CMK (cell line): ENCODE measurements at places on chromosomes 12 and 14.
A peak's percentile ranks its signal among the peaks of the same experiment; 100 is the strongest.

DNA sequence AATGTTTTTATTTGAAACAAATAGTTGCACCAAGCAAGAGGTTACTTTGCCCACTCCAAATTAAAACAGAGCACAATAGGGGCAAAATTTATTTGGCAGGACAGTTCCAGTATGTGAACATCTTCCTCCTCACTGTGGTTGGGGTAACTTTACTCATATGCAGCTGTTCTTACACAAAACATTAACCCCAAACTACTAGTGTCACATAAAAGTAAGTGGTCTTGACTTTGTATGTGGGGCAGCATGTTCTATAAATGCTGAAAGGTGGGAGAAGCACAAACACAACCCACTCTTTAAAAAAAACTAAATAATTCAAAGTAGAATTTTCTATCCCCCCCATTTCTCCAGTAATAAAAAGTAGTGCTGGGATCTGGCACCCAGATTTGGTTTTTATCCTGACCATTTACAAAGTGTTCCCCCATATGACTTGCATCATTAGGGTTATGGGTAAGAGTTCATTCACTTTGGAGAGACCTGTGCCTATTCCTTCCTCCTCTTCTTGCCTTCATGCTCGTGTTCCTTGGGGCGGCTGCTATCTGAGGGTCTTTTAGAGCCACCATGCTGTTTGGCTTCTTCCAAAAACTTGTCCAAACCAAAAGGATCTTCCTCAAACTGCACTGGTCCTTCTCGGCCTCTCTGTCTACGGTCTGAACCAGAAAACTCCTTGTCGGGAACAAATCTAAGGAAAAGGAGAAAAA is 9.9 kb downstream of the SLIRP start:
- DNase-seq = no peak

DNA sequence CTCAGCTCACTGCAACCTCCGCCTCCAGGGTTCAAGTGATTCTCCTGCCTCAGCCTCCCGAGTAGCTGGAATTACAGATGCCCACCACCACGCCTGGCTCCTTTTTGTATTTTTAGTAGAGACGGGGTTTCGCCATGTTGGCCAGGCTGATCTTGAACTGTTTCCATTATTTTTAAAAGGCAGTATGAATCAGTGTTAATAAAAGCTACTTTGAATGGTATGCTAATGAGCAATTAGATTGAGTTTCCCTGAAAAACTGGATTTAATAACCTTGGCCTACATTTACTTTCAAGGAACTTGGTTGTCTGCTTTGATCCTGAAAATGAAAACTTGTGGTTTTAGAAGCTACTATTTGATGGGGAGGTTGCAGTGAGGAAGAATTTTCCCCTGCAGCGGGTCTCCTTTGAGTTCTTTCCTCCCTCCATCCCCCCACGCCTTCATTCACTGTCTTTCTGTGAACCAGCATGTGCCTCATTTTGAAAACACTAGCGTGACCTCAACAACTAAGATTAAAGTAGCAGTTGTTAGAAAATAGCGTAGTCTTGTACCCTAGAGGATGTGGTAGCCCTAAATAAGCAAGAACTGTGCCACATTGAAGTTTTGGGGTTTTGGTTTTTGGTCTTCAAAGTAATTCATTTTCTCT is 17.8 kb upstream of the RPS6KA5 start:
- DNase-seq = no peak

DNA sequence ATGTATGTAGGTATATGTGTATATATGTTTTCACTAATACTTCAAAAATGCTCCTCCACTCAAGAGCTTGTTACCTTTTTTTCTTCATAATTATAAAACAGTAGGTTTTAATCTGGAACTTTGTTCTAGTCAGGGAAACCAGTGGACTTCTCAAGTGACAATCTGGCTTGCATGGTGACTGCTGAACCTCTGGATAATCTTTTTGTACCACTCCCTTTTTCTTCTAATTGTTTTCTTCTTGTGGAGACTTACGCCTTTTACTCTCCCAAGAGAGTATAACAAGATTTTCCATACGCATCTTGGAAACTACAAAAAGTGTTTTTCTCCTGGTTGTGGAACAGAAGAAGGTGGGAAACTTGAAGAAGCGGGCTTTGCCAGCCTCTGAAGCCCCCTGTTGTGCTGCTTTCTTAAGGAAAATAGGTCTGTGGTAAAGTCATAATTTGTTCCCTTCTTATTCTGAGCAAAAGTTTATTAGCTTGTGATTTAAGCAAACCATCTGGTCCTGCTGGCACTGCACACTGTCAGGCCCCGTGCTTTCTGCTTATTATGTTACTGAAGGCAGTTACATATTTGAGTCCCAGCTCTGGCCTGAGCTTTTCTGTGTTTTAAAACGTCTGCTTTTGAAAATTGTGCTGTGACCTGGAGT is 291.8 kb downstream of the ERC1 start:
- no peak for DNase-seq

DNA sequence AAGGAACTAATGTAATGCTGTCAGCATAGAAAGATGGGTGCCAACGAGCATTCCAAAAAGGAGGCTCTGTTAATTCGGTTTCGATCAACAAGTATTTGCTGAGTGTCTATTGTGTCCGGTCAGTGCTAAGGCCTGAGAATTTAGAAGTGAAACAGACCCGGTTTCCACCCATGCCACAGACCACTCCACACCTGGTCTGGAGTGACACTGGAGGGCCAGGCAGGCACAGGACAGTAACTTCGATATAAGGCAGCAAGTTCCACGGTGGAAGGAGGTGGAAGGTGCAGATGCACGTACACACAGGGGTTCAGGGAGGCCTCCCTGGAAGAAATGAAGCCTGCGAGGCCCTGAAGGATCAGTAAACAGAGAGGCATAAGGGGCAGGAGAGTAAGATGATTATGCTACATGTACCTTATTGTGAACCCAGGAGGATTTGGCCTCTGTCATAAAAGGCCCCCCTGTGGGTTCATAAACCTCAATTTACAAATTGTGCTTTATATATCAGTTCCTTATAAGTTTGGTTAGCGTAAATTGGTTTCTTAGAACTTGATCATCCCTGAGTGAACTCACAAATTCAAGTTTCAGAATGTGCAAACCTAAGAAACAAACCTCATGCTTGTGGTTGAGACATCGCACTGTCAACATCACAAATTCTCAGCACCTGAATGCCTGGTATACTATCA is 25.9 kb downstream of the SSH1 start:
- DNase-seq = no peak

- no peak for DNase-seq
Observed at GRCh38 chr14:82719617-82720016, 1186.0 kb upstream of the SEL1L start.

DNA sequence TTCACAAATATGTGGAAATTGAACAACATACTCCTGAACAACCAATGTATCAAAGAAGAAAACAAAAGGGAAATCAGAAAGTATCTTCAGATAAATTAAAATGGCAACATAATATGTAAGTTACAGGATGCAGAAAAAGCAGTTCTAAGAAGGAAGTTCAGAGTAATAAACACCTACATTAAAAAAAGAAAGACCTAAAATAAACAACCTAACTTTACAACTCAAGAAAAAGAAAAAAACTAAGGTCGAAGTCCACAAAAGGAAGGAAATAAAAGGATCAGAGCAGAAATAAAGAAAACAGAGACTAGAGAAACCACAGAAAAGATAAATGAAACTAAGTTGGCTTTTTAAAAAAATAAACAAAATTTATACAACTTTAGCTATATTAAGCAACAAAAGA is 59.2 kb downstream of the EGLN3 start:
- no peak for DNase-seq

- no peak for DNase-seq
Observed at GRCh38 chr14:58309086-58309485, 10.7 kb downstream of the ARID4A start.

- DNase-seq = no peak
Observed at GRCh38 chr14:102966681-102967505, 44.4 kb downstream of the AMN start.

- no peak for DNase-seq
Observed at GRCh38 chr12:129937426-129937825, 33.6 kb upstream of the TMEM132D start.

DNA sequence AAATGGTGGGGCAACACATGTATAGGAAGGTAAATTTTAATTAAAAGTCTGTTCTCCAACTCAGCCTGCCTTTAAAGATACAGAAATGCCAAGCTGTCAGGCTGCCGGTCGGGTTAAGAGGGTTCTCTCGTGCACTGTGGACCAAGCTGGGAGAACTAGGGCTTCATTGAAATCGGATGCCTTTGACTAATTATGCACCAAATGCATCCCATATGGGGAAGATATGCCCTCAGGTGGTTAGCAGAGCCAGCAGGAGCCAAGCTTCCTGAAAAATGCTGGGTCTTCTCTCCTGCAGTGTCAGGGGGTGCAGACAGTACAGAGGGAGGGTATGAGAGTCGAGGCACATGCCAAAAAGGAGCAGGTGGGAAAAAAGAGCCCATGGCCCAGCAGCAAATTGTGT is 236.1 kb downstream of the CACNA1C start:
- no peak for DNase-seq

DNA sequence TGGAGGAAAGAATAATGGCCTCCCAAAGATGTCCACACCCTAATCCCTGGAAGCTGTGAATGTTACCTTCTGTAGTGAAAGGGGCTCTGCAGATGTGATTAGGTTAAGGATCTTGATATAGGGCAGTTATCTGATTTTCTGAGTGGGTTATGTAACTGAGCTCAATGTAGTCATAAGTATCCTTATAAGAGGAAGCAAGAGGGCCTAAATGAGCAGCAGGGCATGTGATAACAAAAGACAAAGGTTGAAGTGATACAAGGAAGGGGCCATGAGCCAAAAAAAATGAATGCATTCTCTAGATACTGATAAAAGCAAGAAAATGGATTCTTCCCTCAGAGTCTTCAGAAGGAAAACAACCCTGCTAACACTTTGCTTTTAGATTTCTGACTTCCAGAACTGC is 78.8 kb downstream of the OSBPL8 start:
- no peak for DNase-seq

DNA sequence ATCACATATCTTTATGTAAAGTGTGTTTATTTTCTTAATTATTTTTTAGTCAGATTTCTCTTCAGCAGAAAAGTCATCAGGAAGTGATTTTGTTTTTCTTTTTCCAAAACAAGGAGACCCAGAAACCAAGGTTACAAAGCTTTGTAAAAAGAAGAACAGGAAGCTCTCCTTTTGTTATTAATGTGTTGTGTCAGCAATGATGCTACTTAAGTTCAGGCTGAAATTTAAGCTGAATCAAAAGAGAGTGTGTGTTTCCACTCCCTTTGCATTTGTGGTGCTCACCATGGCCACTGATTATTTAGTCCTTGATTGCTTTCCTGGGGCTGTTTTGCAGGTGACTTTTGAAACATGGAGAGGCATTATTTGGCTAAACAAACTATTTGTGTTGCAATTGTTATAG is 155.3 kb upstream of the ATP2B1 start:
- DNase-seq = no peak

DNA sequence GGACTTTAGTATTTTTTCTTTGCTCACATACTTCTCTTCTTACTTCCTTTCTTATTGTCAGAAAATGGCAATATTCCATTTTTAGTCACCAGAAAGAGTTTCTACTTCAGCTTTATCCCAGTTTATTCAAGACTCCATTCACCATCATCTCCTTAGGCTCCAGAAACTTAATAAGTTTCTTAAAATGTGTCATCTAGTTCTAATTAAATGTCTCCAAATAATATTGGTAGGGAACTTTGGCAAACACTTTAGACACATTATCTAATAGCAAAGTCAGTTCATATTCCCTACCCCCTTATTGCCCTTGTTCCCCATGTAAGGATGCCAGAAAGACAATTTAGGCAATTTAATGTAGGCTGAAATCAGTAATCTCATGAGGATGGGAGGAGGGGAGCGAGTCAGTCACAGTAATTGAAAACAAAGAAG is 15.1 kb downstream of the EPYC start:
- no peak for DNase-seq

DNA sequence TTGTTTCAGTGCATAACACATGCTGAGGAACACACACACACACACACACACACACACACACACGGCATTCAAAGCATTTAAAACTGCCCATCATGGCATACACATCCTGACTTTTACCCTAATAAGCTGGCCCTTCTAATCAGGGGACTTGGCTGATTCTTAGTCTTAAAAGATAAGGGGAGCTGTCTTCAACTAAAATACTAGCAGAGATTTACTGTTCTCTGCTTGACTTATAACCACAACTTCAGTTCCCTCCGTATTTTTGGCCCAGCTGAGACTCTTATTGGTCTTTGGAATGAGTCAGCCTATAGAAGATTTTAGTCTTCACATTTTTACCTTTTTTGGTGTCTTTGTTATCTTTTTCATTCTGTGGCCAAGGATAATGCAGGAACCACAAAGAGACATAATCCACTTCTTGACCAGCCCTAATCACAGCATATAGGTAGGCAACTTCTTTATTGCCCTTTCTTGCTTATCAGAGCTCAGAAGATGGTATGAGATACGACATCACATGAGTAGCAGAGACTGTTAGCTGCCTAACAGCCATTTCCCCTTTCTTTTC is 25.1 kb upstream of the SLC8A3 start:
- no peak for DNase-seq

DNA sequence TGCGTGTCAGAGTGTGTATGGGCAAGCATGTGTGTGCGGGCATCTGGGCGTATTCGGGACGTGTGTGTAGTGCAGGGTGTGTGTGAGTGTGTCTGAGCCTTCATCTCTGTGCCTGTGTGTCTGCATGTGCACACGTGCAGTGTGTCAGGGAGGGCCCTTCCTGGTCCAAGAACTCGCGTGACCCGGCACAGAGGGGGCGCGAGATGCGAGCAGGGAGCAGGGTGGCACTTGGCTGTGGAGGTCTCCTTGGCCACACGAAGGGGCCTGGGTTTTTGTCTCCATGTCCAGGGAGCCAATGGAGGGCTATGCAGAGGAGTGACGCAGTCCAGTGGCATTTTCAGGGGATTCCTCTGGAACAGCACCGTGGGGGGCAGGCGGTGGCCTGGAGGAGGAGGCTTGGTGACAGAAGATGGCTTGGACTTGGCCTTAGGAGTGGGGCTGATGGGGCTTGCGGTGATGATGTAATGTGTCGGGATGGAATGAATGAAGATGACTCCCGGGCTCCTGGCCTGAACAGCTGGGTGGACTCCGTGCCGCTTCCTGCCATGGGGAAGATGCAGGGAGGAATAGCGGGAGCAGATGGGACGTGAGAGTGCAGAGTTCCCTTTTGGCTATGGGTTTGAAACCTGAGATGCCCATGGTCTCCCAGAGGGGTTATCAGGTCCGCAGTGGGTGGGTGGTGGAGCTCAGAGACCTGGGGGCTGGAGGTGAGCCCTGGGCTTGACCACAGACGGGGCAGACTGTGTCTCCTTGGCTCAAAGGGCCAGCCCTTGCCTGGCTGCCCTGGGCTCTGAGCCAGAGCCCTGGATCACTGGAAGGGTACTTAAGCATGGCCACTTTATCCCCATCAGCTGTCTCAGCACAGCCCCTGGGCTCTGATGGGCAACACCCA is 208.3 kb downstream of the PHETA1 start:
- no peak for DNase-seq

- DNase-seq = no peak
Observed at GRCh38 chr12:119463211-119463926, 128.8 kb downstream of the CCDC60 start.

DNA sequence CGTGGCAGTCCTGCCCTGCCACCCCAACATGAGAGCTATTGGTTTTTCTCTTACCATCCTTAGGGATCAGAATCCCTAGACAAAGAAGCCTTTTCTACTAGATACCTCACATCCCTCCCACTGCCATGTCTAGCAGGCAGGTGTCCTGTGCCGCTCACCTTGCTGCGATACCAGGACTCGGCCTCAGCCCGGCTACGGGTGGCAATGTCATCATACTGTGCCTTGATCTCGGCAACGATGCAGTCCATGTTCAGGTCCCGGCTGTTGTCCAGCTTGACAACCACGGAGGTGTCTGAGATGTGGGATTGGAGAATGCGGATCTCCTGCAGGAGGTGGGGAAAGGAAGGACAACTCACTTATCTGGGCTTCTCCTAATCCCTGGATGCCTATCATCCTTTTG is 4.5 kb downstream of the KRT83 start:
- no peak for DNase-seq

- peak; percentile 35 for DNase-seq
Observed at GRCh38 chr14:103561381-103562178, 877 bp downstream of the BAG5 start.
